Chondrocyte (in vitro differentiated cells): ENCODE measurements at places on chromosomes 11 and 22.

- H3K27me3 ChIP-seq, result peaks cover 12% of the 10 kb centered on the region
- H3K36me3 ChIP-seq, result no peaks in the 10 kb centered on the region
- no peak for DNase-seq
- H3K27ac ChIP-seq, result no peak overlapping the region
- no peaks in the 10 kb centered on the region for H3K4me1 ChIP-seq
These were observed 22.7 kb downstream of the ARL14EP start for GRCh38 chr11:30345644-30346043.

DNA sequence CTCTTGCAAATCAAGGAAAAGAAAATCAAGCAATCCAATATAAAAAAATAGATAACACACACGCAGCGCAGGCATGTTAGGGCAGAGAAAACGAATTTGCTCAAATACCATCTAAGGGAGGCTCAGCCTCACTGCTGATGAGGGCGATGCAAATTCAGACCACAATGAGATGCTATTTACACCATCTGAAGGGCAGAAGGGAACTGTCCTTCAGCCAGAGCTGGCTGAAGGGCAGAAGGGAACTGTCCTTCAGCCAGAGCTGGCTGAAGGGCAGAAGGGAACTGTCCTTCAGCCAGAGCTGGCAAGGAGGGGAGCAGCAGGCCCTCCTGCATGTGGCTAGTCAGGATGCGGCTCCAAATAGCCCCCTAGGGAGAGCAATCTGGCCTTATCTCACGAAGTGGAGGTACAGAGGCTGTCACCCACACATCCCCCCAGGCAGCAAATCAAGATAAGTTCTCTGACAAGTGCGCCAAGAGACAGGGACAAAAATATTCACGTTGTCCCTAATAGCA, 7.6 kb upstream of the SLC39A13 start:
- no peaks in the 10 kb centered on the region for H3K27me3 ChIP-seq
- peak overlapping the region; percentile 83 for H3K27ac ChIP-seq
- peaks cover 9% of the 10 kb centered on the region for H3K4me1 ChIP-seq
- DNase-seq, result no peak

- H3K27ac ChIP-seq, result no peak overlapping the region
- H3K4me3 ChIP-seq, result no peak overlapping the region
- no peaks in the 10 kb centered on the region for H3K36me3 ChIP-seq
These were observed 9.9 kb upstream of the EIF4G2 start for GRCh38 chr11:10818594-10818993.

- no peak for DNase-seq
- H3K36me3 ChIP-seq, result no peaks in the 10 kb centered on the region
- H3K27me3 ChIP-seq, result peaks cover 16% of the 10 kb centered on the region
- no peak overlapping the region for H3K4me3 ChIP-seq
These were observed 538.1 kb upstream of the API5 start for GRCh38 chr11:42773729-42774128.
